ENCODE measurements at places on chromosomes 3 and 15. TPM values are rescaled to one million over a fixed set of nuclear protein-coding genes. Genes with fewer than 3 reads are reported as not detected.

The TMEM158 gene
- 0.62 TPM for total RNA-seq

The PRR20G gene
- not detected for total RNA-seq

The IL17RB gene
- total RNA-seq: 1.00 TPM

The SELENOS gene
- total RNA-seq: 39.3 TPM

The DNAH12 gene
- total RNA-seq: not detected

The PLA1A gene
- 0.58 TPM for total RNA-seq

The TAGLN3 gene
- total RNA-seq: 0.77 TPM

The AP3B2 gene
- 0.47 TPM for total RNA-seq

The CCR1 gene
- 1.2 TPM for total RNA-seq

The PPP2R3A gene
- 46.8 TPM for total RNA-seq

The IL17RE gene
- total RNA-seq: 0.79 TPM

The GOLGA6L10 gene
- total RNA-seq: 0.69 TPM
